ENCODE measurements at places on chromosomes 7 and 10.

DNA sequence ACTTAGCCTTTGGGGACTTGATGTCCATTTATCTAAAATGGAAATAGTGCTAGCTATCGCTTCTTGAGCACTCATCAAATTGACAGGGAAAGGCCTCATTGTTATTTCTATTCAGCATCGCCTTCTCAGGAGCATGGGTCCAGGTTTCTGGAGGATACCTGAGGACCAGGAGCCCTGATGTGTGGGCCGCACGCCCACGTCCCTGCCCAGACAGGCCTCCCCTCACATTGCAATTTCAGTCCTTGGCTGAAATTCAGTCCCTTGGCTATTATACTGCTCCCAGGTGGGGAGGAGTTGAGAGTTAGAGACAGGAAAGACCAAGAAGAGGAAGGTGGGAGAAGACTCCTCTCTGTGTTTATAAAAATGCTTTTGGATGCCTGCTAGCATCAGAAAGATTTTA is 38.9 kb downstream of the GPRIN2 start:
- no peak for DNase-seq

- peak; percentile 64 for DNase-seq
Measured at GRCh38 chr10:110504111-110504735, 6.5 kb downstream of the DUSP5 start.

GRCh38 chr7:68622500-68622899 is 975.8 kb upstream of the AUTS2 start:
- DNase-seq = no peak

DNA sequence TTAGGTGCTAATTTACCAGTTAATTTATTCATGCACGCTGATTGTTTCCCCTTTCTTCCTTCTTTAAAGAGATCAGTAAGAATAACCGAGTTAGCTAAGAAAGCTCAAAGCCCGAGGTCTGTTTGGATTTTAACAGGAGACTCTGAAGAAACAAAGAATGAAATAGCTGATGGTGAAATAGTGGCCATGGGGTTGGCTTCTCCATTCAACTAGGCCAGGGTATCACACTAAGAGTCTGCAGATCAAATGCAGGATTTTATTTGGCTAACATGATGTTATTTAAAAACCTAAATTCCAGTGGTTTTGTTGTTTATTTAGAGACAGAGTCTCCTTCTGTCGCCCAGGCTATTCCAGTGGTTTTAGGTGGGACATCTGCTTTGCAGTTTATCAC is 65.2 kb upstream of the SYPL1 start:
- no peak for DNase-seq

DNA sequence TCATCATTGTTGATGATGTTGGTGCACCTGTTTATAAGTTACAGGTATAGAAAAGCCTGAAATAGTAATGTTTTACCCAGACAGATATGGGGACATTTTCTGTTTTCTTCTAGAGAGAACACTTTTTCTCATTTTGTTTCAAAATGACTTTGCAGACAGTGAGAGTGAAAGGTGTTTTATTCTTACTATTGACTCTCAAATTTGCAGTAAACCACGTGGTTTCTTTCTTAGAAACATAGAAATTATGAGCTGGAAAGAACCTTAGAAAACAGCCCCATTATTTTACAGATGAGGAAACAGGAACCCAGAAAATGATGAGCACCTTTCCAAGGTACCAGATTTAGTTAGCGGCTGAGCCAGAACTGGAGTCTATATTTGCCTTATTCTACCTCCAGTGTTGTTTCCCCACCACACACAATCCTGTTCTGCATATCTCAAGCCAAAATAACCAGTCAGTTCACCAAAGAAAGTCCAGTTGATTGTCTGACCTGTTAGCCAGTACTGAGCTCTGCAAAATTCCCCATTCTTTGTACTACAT is 138.9 kb upstream of the AHR start:
- DNase-seq = no peak

DNA sequence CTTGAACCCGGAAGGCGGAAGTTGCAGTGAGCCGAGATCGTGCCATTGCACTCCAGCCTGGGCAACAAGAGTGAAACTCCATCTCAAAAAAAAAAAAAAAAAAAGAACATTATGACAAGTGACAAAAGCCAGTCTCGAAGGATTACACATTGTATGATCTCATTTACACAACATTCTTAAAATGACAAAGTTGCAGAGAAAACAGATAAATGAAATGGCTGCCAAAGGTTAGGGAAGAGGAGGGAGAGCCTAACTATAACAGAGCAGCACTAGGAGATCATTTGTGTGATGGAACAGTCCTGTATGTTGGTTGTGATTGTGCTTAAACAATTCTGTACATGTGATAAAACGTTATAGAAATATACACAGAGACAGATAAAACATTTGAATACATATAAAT is 16.2 kb upstream of the CPVL start:
- DNase-seq = no peak

GRCh38 chr7:23235813-23236221 is 10.8 kb upstream of the GPNMB start:
- no peak for DNase-seq

GRCh38 chr10:59505926-59506325 is 143.6 kb upstream of the FAM13C start:
- DNase-seq = no peak

DNA sequence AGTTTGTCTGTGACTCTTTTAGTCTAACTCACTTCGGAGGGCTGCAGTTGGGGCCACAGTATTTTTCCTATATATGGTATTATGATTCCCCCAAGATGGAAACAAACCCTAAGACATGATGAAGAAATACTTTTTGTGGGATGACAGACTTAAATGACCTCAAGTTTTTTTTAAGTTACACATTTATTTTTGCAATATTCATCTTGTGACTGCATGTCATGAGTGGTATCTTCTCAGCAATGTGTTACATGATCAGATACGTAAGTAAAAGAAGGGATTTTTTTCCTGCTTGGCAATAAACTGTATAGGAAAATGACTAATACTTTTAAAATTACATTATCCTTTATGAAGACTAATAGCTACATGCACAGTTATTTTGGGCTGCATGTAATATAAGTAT is 57.8 kb downstream of the OR13A1 start:
- no peak for DNase-seq

DNA sequence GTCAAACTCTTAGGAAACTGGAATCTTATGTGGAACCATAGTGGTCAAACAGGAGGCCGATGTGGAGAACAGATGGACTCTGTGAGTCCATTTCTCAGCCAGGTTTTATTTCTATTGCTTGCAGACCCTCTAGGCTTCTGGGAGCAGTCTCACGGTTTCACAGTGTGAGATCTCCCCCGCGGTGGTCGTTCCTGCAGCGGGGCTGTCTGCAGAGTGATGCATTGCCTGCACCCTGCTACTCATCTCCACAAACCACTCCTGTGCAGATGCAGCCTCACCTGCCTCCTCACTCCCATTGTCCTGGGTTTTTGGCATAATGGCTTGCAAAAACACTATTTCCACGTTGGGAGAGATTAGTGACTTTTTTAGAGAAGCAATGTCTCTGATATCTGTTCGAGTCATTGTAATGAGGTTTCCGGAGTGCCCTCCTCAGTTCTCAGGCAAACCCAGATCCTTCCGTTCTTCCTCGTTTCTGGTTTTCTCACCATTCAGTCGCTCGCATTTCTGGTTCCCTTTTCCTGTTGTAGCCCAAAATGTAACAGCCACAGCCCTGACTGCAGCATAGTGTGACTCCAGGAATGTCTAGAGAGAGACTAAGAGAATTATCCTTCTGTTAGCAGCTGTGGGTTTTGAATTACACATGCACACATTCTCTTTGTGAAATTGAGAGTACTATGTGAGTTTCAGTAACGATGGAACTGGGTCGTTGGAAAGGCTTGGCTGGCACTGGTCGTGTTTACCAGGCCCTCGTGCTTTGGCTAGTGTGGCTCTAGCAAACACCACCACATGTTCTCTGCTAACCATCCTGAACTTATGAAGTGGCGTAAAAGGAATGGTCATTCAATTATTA is 30.2 kb downstream of the ACADSB start:
- DNase-seq = no peak

DNA sequence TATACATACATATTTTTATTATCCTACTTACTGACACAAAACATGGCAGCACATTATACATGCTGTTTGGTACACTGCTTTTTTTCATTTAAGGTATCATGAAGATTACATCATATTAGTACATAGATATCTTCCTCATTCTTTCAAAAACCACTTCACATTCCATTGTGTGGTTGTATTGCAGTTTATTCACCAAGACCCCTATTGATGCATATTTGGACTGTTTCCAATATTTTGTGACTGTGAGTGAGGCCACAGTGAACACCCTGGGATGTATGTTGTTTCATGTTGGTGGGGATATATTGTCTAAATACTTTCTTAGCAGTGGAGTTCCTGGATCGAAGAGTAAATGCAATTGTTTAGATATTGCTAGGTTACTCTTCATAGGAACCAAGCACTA is 39.0 kb downstream of the TFAM start:
- DNase-seq = no peak

DNA sequence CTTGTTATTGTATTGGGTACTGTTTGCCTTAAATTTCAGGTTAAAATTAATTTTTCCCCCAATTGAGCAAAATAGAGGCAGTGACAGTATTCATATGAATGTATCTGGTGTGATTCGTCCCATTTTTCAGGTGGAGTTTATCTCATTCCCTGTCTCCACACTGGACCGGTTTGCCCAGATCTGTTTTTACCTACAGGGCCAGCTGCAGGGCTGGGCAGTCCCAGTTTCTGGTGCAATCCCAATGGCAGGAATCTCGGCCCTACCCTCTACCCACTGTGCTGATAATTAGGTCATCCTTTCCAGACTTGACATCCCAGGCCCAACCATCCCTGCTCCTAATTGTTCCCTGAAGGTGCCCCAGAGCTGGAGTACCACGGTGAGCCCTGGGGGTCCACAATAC is 49.8 kb upstream of the NFE2L3 start:
- no peak for DNase-seq

- no peak for DNase-seq
Measured at GRCh38 chr10:34962866-34963265, 127.3 kb downstream of the CUL2 start.

DNA sequence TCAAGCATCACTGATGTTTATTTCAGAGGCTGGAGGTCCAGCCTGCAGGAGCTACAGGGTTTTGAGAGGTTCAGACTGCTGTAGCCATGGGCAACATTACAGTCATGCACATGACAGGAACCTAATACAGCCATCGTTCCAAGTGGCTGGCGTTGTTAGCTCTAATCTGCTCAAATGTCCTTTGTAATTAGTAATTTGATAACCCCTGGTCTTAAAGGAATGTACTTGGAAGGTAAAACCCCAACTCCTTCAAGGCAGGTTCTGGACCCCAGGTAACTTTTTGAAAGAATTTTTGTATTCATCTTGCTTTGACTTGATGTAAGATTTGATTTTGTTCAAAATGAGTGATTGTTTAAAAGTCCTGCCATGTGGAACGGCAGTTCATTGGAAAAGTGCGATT is 34.7 kb upstream of the FOXI2 start:
- DNase-seq = no peak

GRCh38 chr7:124840435-124840834 is 74.8 kb upstream of the GPR37 start:
- DNase-seq = no peak

- no peak for DNase-seq
Measured at GRCh38 chr10:27450225-27450624, 53.9 kb upstream of the RAB18 start.

GRCh38 chr10:121553511-121554264 is 44.6 kb downstream of the FGFR2 start:
- no peak for DNase-seq

- no peak for DNase-seq
Measured at GRCh38 chr7:93958216-93958615, 36.7 kb downstream of the GNG11 start.

- DNase-seq = no peak
Measured at GRCh38 chr7:110854166-110854565, 236.8 kb upstream of the LRRN3 start.

GRCh38 chr10:77261146-77261545 is 376.5 kb downstream of the KCNMA1 start:
- no peak for DNase-seq

DNA sequence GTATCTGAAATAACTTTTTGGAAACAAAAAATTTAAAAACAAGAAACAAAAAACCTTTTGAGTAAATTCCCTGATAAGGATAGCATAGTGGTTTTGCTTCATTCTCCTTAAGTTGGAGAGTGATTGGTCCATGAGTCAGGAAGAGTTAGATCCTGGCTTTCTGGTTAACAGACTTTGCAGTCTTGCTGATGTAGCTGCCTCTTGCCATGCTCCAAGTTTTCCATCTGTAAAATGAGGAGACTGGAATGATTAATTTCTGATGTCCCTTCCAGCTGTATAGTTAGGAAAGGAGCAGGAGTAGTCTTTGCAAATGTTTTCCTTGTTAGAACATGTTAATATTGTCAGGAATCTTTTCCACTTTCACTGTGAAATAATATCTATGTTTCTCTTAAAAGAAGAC is 266.6 kb downstream of the DNAJB9 start:
- DNase-seq = no peak

GRCh38 chr7:141071260-141071854 is 2.5 kb upstream of the TMEM178B start:
- DNase-seq = peak; percentile 4

GRCh38 chr10:11465406-11465805 is 146.0 kb downstream of the USP6NL start:
- DNase-seq = no peak

GRCh38 chr7:113996405-113996804 is 77.6 kb upstream of the PPP1R3A start:
- no peak for DNase-seq

DNA sequence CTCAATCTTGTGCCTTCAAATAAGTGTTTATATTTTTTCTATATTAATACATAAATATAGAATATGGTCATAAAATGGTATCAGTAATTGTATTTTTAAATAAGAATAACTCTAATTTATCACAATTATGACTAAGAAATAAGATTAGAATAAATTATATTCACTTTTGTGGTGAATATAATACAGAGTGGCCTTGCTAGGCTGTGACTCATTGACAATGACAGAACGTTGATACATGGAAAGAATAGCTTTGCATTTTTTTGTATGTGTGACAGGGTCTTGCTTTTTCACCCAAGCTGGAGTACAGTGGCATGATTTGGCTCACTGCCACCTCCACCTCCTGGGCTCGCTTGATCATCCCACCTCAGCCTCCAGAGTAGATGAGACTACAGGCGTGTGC is 47.8 kb upstream of the PCLO start:
- no peak for DNase-seq

DNA sequence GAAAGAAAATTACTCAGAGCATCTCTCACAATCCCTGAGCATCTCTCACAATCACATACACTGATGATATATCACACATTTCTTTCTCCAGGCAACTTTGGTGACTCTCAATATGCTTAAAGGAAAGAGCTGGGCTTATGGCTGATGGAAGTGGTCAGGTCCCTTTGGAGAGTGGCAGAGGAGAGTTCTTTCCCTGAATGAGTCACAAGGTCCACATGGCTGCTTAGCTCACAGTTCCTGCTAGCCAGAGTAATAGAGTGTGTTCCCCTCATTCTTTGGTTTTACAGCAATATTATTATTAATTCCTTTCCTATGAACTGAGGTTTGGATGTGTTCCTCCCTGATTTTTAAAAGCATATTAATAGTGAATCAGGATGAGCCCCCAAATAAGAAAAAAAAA is 287.4 kb downstream of the C7orf25 start:
- DNase-seq = no peak

- DNase-seq = no peak
Measured at GRCh38 chr10:72796042-72796441, 97.5 kb upstream of the OIT3 start.

GRCh38 chr10:17061418-17061817 is 68.2 kb downstream of the CUBN start:
- no peak for DNase-seq

All from effector memory CD8-positive, alpha-beta T cell (primary cell).